NCI-H69 (cell line): ENCODE measurements at places on chromosomes 2 and 18.

GRCh38 chr2:112794131-112794733 lies 9.9 kb upstream of the IL1A start:
- DNase-seq = no peak

DNA sequence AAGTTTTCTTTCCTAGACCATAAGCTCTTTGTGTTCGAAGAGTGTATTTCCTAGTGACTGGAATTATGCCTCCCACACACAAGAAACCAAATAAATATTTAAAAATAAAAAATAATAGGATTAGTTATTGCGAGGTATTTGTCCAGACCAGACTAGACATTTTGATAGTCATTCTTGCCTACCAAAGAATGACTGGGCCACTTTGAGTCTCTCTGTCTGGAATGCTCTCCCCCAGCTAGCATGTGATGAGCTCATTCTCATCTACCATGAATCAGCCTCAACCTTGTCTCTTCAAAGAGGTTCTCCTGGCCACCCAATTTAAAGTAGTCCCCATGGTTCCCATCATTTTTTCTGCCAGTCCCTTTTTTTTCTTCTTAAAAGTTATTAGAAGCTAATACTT lies 13.9 kb upstream of the DSC1 start:
- DNase-seq = no peak

DNA sequence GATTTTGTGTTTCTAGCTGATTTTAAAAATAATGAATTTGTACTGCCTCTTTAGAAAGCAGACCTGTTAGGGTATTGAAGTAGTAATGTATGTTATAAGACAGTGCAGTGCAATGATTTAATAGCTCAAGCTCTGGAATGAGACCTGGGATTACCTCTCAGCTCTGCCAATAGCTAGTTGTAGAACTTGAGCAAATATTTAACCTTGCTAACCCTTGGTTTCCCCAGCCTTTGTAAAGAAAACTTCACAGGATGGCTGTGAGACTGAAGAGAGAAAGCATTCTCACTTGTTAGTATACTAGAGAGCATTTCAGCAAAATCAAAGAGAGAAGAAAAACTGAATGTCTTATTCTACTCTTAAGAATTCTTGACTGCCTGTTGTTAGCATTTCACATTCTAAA lies 293.9 kb downstream of the KIAA1328 start:
- no peak for DNase-seq

- no peak for DNase-seq
Measured at GRCh38 chr2:56806924-56807323, 623.1 kb downstream of the CCDC85A start.

DNA sequence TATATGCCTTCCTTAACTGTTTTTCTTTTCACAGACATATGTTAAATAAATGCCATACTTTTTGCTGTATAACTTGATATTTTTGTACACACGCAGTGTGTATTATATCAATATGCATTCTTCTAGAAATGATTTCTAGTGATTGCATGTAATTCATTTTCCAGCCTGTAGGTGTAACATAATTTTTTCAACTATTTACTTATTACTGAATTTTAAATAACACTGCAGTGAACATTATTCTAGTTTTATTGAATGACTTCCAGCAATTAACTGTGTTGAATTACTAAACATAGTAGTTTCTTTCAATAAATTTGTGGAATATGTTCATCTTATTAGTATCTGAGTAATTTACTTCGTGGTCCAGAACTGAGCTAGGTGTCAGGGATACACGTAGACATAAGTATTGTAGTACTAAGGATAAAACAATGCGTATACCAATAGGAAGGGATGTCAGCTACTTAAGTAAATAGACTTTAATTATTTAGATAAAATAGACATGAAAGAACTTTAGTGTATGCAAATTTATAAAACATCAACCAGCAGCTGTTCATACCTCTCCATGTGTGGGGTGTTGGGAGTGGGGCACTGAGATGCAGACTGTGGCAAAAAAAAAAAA lies 28.0 kb downstream of the TANC1 start:
- no peak for DNase-seq

DNA sequence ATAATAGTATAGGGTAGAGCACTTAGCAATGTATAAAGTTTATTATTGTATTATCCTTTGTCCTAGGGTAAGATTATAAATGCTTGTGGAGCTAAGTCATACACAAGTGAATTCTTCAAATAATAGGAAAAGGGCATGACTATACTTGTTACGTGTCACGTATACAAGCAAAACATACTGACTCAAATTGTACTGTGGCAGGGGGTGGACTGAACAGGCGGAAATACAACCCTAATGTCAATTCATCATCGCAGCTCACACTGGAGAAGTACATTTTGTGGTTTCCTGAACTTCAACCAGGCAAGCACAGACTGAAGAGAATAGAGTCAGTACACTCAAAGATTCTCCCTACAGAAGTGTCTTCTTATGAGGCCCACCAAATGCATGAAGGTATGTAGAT lies 201.0 kb downstream of the MBD2 start:
- no peak for DNase-seq

DNA sequence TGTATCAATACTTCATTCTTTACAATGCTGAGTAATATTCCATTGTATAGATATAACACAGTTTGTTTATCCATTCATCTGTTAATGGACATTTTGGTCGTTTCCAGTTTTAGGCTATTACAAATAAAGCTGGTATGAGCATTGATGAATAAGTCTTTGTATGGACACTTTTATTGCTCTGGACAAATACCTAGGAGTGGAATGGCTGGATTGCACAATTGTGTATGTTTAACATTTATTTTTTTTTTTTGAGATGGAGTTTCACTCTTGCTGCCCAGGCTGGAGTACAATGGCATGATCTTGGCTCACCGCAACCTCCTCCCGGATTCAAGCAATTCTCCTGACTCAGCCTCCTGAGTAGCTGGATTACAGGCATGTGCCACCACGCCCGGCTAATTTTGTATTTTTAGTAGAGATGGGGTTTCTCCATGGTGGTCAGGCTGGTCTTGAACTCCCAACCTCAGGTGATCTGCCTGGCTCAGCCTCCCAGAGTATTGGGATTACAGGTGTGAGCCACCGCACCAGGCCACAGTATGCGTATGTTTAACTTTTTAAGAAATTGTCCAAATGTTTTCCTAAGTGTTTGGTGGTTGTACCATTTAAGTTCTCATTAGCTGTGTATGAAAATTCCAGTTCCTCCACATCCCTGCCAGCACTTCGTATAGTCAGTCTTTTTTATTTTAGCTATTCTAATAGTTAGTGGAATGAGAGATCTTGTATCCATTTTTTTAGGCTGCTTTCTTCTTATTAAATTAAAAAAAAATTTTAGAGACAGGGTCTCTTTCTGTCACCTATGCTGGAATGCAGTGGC lies 194.9 kb upstream of the HAAO start:
- no peak for DNase-seq

DNA sequence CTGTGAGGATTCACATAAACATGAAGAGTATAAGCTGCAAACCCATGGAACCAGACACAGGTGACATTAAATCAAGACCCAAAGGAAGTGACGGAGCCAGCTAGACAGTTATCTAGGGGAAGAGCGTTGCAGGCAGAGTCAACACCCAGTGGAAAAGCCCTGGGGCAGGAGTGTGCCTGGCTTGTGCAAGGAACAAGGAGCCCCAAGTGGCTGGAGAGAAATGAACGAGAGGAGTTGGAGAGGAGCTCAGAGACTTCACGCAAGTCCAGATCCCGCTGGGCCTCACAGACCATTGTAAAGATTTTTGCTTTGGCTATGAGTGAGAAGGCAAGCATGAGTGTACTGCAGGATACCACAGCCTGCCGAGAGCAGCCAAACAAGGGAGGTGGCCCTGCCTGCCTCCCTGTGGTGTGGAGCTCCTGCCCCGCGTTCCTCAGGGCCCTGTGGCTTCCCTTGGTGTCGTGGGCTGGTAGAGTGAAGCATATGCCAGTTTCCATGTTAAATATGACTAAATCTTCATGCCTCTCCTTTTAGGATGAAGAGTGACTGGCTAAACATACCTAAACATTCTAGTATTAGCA lies 88.2 kb downstream of the SP3 start:
- peak; percentile 3 for DNase-seq

DNA sequence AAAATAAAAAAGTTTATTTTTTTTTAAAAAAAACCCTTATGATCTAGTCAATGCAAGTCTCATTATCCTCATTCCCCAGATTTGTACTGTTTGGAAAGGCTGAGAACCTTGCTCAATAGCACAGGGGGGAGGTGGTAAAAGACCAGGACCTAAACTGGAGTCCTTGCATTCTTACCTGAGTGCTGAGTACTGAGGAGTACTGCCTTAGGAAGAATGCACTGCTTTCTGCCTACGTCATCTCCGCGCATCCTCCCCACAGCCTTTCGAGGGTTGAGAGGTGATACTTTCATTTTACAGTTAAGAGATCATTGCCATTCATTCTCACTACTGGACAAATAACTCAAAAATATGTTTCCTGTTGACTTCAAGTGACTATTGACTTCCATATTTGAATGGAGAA lies 73.8 kb downstream of the MAP3K20 start:
- no peak for DNase-seq

GRCh38 chr2:14451312-14451711 lies 181.2 kb upstream of the LRATD1 start:
- peak; percentile 16 for DNase-seq

GRCh38 chr2:196284866-196285557 lies 113.6 kb upstream of the STK17B start:
- DNase-seq = no peak

DNA sequence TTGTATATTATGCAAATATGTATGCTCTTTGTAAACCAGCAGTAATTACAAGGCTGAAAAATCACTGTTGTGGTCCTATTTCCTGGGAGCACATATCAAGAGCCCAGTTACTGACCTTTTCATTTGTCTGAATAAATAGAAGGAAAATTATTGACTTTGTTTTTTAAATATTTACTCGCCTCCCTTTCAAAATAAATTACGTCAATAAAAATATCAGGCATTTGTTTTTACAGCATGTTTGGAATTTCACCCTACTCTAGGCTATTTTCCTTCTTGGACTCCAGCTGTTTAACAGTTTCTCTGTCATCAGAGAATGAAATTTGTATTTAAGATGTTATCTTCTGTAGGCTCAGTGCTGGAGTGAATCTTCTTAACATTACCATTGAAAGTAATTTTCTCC lies 59.9 kb upstream of the LRATD1 start:
- DNase-seq = peak; percentile 15

DNA sequence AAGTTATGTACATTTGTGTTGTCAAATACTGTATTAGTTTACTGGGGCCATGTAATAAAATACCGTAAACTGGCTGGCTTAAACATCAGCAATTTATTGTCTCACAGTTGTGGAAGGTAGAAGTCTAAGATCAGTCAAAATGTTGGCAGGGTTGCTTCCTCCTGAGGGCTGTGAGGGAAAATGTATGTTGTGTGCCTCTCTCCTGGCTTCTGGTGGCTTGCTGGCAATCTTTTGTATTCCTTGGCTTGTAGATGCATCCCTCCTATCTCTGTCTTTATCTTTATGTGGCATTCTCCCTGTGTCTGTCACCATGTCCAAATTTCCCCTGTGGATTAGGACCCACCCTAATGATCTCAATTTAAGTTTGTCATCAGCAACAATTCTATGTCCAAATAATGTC lies 37.0 kb upstream of the SLC30A6 start:
- no peak for DNase-seq

DNA sequence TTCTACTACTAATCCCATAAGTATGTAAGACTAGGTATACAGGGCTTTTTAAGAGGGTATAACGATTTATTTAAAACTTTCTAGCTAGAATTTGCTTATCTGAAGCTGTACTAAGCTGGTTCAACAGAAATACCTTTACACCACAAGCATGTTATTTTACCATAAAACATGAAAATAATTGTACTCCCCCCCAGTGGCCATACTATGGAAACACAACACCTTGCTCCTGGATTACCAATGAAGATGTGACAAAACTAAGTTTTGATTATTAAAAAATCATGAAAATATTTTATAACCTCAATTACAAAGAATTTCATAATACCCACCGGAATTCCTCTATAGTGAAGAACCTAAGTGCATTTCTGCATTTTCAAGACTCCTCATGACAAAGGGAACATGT lies 27.3 kb downstream of the LPIN2 start:
- no peak for DNase-seq

DNA sequence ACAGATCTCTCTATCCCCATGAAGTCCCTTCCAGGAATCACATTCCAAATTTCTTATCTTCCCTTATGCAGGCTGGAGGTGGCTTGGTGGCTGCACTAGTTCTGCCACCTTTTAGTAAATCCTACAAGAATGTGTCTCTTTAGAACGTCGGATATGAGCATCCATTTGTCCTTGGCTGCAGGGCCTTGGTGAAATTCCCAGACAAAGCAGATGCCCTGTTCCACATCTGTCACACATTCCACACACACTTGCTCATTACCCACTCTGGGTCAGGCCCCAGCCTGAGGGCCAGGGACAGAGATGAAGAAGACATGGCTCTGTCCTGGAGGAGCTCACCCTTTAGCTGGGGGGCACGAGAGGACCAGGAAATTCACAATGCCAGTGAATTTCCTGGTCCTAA lies 31.2 kb upstream of the GPR17 start:
- no peak for DNase-seq

DNA sequence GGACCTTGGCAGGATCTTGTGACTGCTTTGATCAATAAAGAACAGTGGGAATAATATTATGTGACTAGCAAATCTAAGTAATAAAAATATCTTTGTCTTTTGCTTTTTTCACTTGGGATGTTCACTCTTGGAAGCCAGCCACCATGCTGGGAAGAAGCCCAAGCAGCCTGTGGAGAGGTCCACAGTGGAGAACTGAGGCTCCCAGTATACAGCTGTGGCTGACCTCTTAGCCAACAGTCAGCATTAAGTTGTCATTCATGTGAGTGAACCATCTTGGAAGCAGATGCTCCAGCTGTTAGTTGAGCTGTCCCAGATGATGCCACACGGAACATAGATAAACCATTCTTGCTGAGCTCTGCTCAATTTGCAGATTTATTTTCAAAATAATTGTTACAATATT lies 160.0 kb downstream of the OSR1 start:
- DNase-seq = no peak

- DNase-seq = no peak
Measured at GRCh38 chr2:45857275-45857609, 205.8 kb downstream of the PRKCE start.

DNA sequence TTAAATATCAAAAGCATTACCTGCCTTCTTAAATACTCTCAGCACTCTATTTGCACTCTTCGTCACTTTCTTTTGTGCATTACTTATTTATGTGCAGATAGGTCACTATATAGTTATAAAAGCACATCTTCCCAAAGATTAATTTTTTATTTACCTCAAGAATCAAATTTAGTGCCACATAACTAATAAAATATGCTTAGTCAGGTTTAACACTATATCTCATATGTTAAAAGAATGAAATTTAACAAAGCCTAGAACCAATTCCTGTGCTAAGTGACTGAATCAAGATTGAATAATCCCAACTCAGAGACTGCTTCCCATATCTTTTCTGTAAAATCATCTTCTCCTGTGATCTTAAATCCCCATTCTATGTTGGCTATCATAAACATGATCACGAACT lies 957.5 kb upstream of the NXPH2 start:
- no peak for DNase-seq

DNA sequence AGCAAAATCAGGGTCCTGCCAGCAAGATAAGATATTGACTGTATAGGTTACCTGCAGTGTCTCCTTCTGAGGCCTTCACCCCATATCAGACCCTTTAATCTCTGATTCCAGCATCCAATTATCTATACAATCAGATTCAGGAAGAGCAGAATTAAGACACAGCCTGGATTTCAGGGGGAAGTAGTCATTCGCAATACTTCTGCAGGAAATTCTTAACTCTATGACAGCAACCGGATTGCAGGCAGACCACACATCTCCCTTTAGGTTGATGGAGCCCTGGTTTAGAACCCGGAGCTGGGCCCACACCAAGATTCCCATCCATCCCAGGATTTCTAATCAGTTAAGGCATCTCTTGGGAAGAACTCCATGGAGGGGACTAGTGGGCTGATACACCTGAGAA lies 9.5 kb downstream of the ARL4C start:
- DNase-seq = no peak
